ENCODE measurements at places on chromosomes 7 and 10. TPM values are rescaled to one million over a fixed set of nuclear protein-coding genes. Genes with fewer than 3 reads are reported as not detected.

The ZNF425 gene
- 1.0 TPM for total RNA-seq

The TFR2 gene
- 0.43 TPM for total RNA-seq

The GTF2I gene
- 206 TPM for total RNA-seq

The HACD1 gene
- total RNA-seq: 27.6 TPM

The OPN4 gene
- not detected for total RNA-seq

The EFCAB10 gene
- total RNA-seq: not detected

The SPACDR gene
- 1.7 TPM for total RNA-seq

The KCNH2 gene
- 0.07 TPM for total RNA-seq

The GPC2 gene
- 3.9 TPM for total RNA-seq

The CDK1 gene
- total RNA-seq: 155 TPM

The CCDC172 gene
- total RNA-seq: not detected

The DNAH11 gene
- 4.2 TPM for total RNA-seq

The CPA2 gene
- total RNA-seq: not detected

The GDF2 gene
- not detected for total RNA-seq

The MMP21 gene
- 0.13 TPM for total RNA-seq

The PNLIPRP3 gene
- total RNA-seq: not detected

The PTPRZ1 gene
- under 0.01 TPM for total RNA-seq

The CAMK1D gene
- 1.5 TPM for total RNA-seq

The UTF1 gene
- total RNA-seq: not detected
